ENCODE measurements at places on chromosomes 4 and X.

GRCh38 chrX:81120258-81120935 lies 81.3 kb downstream of the HMGN5 start:
- DNase-seq, result no peak

- no peak for DNase-seq
Measured at GRCh38 chr4:186887291-186887700, 163.6 kb upstream of the FAT1 start.

DNA sequence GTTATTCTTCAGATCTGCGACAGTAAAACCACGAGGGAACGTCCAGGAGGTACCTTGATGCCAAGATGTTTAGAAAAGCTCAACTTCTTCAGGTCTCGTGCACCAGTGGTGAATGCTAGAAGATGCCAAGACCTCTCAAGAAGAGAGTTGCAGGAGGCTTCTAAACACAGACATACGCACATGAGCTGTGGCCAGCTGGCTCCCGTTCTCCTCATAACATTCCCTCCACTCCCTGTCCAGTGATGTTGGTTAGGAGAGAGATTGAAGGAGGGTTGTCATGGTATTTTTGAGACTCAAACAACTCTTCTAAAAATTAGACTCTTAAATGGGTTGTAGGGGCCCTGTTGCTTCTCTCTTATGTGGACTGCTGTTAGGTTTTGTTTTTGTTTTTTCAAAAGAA lies 184.3 kb downstream of the QDPR start:
- no peak for DNase-seq

DNA sequence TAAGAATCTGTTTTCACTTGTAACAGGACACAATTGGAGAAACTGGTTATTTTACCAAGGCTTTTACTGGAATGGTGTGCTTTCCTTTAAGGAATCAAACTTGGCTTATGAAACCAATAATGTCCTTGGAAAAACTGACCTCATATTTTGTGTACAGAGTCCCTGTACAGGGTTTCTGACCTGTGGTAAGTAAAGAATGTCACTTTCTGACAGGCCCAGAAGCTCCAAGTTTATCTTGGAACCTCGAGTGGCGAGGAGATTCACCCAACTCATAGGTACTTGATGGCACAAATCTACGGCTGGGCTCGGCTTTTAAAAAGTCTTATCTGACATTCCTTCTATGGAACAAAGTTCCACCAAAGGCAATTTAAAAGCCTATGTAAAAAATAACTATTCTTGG lies 17.0 kb downstream of the ASIC5 start:
- DNase-seq, result no peak

- no peak for DNase-seq
Measured at GRCh38 chr4:129323658-129324057, 227.7 kb downstream of the C4orf33 start.
